ENCODE measurements at places on chromosomes 1 and 21. TPM values are rescaled to one million over a fixed set of nuclear protein-coding genes. Genes with fewer than 3 reads are reported as not detected.

DNA sequence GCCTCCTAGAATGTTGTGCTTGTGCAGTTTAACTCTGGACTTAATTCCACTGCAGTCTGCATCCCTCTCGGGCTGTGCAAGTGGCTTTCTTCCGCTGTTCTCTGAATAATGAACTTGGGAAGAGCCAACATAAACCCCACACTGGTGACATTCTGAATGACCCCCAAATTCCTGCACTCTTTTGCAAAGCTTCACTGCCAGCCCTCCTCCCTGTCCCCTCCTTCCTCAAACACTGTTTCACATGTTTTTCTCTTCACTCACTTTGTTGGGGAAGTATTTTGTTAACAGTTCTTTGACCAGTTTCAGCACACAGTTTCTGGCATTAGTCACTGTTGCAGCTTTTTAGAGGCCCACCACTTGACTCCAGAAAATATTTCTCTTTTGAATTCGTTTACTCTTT is 39.7 kb downstream of the GNG12 start:
- no peak for DNase-seq

- DNase-seq: no peak
Observed at GRCh38 chr21:36849461-36850105, 116.9 kb downstream of the HLCS start.

DNA sequence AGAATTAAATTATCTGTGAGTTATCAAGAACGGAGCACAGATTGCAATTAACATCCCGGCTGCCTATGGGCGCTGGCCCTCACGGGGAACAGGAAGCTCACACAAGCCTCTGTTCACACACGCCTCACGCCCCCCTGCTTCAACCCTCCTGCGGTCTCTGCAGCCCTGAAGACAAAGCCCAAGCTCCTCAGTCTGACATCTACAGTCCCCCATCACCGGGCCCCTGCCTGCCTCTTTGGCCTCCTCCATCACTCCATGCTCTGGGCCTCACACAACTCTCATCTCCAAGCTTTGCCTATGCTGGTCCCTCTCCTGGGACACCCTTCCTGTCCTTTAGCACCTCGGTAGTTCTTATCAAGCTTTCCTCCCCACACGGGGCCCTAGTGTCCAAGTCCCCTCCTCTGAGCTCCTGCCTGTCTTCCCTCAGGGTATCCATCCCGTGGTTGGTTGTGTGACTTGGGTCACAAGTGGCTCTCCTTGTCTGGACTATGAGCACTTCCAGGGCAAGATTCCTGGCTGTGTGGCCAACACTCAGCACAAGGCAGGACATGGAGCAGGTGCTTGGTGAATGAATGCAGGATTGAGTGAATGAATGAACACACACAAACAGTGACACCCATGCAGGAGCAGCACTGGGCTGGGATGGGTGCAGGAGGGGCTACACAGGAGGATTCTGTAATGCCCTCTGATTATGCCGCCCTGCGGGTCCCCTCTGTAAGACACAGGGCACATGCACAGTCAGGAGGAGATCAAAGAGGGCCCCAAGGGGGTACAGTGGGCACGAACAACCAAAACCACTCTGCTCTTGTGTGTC is 116.1 kb downstream of the DMRTB1 start:
- peak; percentile 46 for DNase-seq

GRCh38 chr21:44376606-44377005 is 23.2 kb downstream of the TRPM2 start:
- peak; percentile 36 for DNase-seq

DNA sequence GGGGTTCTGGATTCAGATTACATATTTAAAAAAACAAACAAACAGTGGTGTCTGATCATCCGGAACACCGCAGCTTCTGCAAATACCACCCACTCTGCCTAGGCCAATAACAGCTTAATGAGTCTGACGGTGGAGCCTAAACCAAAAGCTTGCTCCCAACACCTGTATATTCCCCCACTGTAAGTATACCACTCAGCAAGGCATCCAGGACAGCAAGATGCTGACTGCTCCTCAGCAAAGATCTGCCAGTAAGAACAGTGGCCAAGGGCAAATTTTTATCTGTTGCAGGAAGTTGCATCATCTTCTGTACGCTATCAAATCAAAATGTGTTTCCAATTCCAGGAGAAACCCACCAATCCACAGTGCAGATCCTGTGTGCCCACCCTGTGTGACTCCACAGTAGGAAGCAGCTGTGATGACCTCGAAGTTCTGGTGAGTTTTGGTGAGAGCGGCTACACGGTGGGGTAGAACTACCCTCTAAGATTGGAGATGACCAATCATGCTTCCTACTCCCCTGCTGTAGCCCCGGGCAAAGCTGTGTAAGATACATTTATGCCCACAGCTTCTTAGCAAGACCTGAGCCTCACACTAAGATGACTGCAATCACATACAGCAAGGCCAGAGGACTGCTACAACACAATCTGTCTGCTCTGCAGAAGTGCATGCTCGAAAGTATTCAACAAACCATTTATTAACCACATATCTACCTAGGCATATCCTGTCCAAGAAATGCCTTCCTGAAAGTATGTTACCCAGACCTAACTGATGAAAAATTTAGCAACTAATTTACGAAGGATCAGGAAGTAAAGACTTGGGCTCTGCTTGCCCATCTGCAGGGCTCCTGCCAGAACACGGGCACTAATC is 30.5 kb downstream of the SIPA1L2 start:
- no peak for DNase-seq

- DNase-seq: no peak
Observed at GRCh38 chr1:26524181-26524580, 5.4 kb upstream of the RPS6KA1 start.

DNA sequence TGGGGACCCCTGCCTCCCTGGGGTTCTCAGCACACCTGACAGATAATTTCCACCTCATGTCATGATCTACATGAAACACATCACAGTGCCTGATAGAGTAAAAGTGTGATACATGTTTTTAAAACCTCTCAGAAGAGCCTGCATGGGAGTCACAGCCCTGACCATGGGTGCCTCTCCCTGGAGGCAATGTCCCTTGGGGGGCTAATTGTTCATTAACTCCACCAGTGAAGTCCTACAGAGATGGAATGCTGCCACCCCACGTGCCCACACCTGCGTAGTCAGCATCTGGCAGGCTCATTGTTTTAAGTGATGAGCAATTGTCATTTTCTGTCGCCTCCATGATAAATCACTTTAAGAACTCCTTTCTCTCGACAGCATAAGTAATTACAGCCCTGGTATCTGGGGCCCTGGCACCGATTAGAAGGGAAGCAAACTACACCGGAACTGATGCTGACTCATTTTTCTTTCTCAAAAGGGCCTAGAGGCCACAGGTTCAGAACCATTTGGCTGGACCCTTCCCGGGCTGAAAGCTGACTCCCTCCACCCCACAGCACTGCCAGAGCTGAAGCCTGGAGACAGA is 109.6 kb upstream of the GJB5 start:
- no peak for DNase-seq

The CCDC30 gene
- 5.0 TPM for total RNA-seq

The RORC gene
- total RNA-seq: 16.4 TPM

The LCE3E gene
- total RNA-seq: not detected

The SCYL3 gene
- total RNA-seq: 12.0 TPM
